ENCODE measurements at places on chromosomes 4 and X. TPM values are rescaled to one million over a fixed set of nuclear protein-coding genes. Genes with fewer than 3 reads are reported as not detected.

PFKFB1 gene
- not detected for total RNA-seq

TBC1D25 gene
- total RNA-seq: 25.7 TPM

ZNF41 gene
- total RNA-seq: 12.7 TPM

ZNF718 gene
- total RNA-seq: 13.3 TPM

ABCG2 gene
- 21.5 TPM for total RNA-seq

SCARB2 gene
- 153 TPM for total RNA-seq

TCP11X2 gene
- total RNA-seq: not detected

KLHL4 gene
- total RNA-seq: 15.5 TPM

DUSP21 gene
- not detected for total RNA-seq

PRR32 gene
- total RNA-seq: not detected

USP17L20 gene
- not detected for total RNA-seq
